ENCODE measurements at places on chromosomes 1 and 21.

GRCh38 chr1:228362141-228362883 lies 44.3 kb downstream of the TRIM11 start:
- no peak for DNase-seq

- no peak for DNase-seq
Measured at GRCh38 chr1:193264313-193265065, 78.1 kb upstream of the B3GALT2 start.

- no peak for DNase-seq
Measured at GRCh38 chr1:73644198-73644597, 553.8 kb downstream of the LRRIQ3 start.

GRCh38 chr1:7365706-7366105 lies 405.4 kb upstream of the VAMP3 start:
- DNase-seq, result no peak

GRCh38 chr1:182495002-182495401 lies 45.1 kb downstream of the RGSL1 start:
- DNase-seq, result no peak

DNA sequence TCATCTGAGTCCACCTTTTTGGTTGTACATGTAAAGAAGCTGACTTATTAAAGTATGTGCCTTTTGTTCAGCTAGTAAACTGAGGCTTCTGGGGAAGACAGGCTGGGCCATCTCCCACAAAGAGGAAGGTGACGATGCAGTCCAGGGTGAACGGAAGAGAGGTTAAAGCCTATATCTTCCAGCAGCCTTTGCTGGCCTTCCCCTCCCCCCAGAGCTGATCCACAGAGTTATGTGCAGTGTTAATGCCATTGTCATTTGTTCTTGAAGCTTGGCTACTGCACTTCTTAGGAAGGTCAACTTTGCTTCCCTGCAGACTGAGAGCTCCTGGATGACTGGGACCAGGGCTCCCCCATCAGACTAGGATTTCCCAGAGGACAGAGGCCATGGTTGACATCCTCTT lies 2.2 kb downstream of the SLC30A2 start:
- DNase-seq, result no peak

- DNase-seq, result no peak
Measured at GRCh38 chr1:109391157-109391556, 6.6 kb downstream of the SORT1 start.

DNA sequence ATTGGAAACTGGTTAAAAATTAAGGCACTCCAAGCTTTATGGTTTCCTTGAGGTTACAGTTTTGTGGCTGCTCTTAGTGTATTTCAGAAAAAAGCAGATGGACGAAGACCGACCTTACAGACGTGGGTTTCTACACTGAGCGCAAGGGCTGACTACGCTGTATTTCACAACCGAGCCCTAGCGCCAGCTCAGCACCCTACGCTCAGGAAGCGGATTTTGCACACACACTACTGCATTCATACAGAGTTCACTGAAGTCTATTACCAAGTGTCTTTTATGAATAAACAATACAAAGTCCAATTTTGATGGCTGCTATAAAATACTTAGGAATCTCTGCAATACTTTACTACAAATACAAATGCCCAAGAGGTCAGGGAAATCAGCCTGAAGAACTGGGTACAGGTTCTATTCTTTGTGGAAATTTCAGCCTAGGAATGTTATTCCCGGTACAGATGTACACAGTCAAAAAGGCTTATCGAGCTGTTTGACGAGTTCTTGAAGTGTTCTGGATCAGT lies 23.8 kb downstream of the PTTG1IP start:
- DNase-seq, result no peak

- no peak for DNase-seq
Measured at GRCh38 chr1:60989749-60990713, 92.3 kb upstream of the NFIA start.

- no peak for DNase-seq
Measured at GRCh38 chr1:27152829-27153548, 1.9 kb downstream of the SLC9A1 start.

DNA sequence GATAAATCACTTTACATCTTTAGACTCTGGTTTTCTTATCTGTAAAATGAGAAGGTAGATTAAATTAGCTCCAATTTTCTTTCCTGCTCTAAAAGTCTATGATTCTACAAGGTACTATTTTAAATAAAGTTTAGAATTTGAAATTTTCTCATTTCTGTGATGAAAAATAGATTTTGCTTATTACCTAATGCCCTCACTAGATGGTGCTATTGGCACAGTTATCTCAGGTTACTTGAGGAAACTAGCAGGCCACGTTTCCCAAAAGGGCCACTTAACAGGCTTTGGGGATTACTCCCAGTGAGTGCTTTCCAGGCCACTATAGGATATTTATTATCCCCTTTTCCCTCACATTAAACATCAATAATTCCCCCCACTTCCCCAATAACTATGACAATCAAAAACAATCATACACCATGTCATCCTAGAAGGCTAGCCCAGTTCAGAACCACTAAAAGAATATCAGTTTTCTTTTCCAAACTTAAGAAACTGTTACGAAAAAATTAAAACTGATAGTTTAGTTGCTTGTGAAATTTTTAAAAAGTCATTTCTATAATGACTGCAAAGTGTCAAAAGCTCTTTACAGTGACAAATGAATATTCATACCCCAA lies 30.6 kb downstream of the OMA1 start:
- peak; percentile 11 for DNase-seq

All from stimulated activated CD4-positive, alpha-beta T cell treated with anti-CD3 and anti-CD28 coated beads, TNF-alpha, amount 100 ng/mL, for 4 hours (primary cell).